Caudate nucleus (tissue), 63 donors: ENCODE measurements at places on chromosomes 13 and 19.

- DNase-seq, result no peak
These were observed 17.2 kb downstream of the PRR36 start for GRCh38 chr19:7856679-7857663.

DNA sequence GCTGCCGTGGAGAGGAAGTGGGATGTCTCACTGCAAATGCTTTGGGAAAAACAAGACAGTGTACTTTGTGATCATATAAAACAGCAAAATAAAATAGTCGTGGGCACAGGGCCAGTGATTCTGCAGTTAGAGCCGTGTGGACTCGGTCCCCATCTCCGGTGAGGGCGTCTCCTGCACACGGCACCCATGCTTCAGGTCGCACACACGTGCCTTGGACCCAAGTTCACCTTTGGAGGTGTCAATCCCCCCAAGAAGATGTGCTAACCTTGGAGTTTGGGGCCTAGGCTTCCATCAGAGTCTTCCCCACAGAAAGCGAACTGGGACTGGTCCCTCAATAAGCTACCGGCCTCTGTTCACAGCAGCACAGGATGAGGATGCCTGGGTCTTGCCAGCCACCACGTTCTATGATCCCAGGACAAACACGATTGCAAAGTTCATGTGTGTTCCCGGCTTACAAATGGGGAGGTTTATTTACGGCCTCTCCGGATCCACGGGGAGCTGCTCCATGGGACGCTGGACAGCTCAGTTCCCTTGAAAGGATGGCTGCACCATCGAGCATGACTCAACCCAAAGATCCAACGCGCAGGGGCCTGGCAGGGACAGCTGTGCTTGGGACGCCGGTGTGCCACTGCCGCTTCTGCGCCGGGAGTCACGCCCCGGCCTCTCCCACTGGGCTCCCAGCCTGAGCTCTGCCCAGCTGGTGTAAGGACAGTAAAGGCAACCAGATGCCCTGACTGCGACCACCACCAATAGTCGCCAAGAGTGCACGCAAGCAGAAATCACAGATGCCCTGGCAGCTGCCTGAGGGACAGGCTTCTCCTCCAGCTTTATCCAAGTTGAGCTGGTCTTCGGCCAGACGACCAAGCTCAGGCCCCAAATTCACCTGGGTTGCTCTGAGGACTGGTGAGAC lies 8.6 kb downstream of the GAS6 start:
- no peak for DNase-seq

GRCh38 chr19:4764393-4764660 lies 27.2 kb upstream of the FEM1A start:
- no peak for DNase-seq

- no peak for DNase-seq
These were observed 7.1 kb upstream of the S1PR2 start for GRCh38 chr19:10238172-10238783.

DNA sequence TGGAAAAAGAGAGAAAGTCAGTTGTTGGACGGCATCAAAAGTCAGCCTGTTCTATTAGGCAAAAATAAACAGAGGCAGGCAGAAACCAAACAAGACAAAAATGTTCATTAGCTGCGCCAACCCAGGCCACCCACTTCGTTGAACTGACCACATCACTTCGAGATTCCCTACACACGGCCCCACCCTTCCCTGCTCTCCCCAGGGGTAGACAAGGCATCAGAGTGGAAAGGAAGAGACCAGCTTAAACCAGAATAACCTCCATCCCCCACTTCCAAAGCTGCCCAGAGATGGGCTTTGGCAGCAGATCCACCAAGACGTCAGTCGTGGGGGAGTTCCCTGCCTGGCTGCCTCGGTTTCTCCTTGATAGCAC lies 204.6 kb upstream of the TSHZ3 start:
- DNase-seq, result no peak

GRCh38 chr19:50779504-50780457 lies 9.5 kb downstream of the GPR32 start:
- DNase-seq, result peak; percentile 24

GRCh38 chr19:16702123-16702522 lies 17.5 kb upstream of the NWD1 start:
- DNase-seq, result no peak

GRCh38 chr19:1471010-1471514 lies 8.0 kb downstream of the C19orf25 start:
- DNase-seq, result no peak
